Esophagus squamous epithelium (tissue), 5 donors: ENCODE measurements at places on chromosomes 12 and 14.

DNA sequence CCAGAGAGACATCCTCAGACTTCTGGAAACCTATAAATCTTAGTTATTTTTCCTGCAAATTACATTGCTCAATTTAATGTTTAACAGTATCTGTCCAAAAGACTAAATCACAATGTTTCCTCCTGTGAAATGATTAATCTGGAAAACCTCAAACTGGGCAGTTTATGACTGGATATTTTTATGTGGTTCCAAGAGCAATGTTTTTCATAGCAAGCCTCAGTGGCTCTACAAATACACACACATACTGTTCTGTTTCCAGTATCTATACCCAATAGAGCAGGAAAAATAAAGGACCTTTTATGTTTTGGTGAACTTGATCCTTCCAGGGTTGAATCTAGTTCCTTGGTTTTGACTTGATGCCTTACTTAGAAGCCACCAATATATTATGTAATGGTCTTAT lies 9.2 kb downstream of the NID2 start:
- DNase-seq: no peak

- no peak for DNase-seq
These were observed 134.2 kb downstream of the BICD1 start for GRCh38 chr12:32240831-32241230.

DNA sequence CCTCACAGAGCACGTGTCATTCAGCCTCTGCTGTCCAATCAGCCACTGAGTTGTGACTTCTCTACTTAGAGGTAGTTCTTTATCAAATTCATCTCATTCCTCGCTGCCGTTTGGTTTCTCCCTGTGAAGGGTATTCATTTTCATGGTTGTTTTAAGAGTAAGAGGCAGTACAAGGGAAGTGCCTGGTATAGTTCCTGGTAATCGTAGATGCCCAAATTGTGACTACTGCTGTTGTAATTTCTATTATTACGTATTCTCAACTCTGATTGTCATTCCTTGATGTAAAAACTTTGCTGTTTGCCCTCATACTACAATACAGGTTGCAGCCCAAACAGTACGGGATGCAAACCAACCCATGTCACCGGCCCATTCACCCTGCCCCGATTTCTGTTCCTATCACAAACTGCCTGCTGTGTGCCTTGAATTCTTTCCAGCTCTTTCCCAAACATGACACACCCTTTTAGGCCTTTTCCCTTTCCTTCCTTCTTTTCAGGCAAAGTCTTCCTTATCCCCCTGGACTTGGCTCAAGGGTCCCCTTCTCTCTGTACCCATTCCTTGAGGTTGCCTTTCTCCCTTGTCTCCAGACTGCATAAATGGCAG lies 93.0 kb downstream of the SLC25A47 start:
- no peak for DNase-seq

DNA sequence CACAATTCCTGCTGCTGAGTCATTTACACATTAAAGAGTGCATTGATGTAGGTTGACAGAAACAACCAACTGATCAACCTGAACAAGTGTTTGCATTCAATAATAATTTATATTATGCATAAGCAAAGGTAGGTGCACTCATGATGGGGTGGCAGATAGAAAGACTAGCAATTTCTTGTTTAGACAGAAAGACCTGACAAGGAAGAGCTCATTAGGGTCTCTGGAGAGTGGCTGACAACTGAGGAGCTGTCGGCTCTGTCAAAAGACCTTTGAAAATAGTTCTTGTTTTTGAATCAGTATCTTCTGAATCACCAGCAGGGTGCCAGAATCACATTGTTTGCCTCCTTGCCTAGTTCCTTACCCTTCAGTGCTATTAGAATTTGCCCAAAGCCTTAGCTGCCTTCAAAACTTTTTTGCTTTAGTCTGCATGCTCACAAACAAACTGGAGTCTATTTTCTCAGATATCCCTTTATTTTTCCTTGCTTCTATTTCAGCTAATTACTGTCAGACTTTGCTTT lies 234.7 kb downstream of the BTG1 start:
- no peak for DNase-seq

- DNase-seq: no peak
These were observed 107.4 kb downstream of the AEBP2 start for GRCh38 chr12:19546611-19547162.

DNA sequence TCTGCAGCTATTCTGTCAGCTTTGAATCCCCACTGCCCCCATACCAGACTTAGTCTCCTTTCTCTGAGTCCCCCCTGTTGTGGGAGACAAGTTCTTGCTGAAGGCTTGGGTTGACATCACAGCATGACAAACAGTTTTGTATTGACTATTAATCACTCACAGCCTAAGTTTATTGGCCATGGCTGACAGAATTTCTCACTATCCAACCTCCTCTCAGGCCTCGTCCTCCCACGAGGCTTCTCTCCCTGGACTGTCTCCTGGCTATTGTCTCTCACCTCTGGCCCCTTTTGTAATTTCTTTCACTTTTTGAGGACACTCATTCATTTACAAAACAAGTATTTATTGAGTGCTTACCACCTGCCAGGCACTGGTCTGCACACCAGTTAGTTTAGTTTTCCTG lies 35.2 kb upstream of the DCD start:
- DNase-seq: no peak

- DNase-seq: no peak
These were observed 64.9 kb upstream of the DICER1 start for GRCh38 chr14:95222151-95222631.

GRCh38 chr12:132432721-132433577 lies 57.0 kb upstream of the FBRSL1 start:
- no peak for DNase-seq

DNA sequence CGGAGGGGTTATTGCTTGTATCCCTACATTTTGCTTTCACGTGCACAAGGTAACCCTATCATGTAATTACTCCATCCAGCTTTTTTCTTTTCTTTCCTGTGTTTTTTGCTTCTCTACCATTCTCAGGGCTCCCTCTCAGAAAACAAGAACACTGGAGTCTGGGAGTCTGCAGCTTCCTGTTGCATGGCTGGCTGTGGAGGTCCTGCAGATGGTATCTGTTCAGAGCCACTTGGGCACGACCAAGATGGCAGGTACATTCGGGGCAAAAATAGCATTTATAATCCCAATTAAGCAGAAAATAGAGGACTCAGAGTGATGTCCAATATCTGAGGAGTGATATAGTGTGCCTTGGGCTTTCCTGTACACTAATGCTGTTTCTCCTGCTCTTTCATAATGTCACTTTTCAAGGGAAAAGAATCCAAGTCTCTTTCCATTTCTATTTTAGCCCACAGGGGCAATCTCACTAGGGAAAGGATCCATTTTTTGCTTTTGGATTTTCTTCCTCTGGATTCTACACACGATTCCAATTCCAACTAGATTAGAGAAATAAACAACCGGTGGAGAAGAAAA lies 3.2 kb upstream of the NUMB start:
- no peak for DNase-seq

DNA sequence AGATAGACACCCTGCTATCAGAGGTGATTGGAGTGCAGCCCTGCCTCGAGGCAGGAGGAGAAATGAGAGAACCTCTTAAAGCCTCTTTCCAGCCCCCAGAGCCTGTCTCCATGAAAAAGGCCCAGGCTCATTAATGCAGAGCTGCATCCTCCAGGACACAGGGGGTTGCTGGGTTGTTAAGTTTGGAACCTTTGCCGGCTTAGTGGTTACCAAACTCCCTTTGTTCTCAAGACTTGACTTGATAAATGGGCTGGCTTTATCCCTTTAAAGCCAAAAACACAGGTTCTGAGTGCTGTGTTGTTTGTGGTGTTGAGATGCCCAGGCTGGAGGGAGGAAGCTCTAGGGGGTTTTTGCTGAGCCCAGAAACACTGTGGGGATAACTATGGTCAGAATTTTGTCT lies 71.0 kb downstream of the DAD1 start:
- DNase-seq: no peak
